ENCODE measurements at places on chromosomes 7 and 10.

- no peak for DNase-seq
Measured at GRCh38 chr10:42985436-42986316, 91.2 kb upstream of the RET start.

GRCh38 chr10:70306181-70306705 lies 22.4 kb upstream of the NPFFR1 start:
- DNase-seq: no peak

- DNase-seq: no peak
Measured at GRCh38 chr7:90242369-90243168, 2.4 kb upstream of the CFAP69 start.

- no peak for DNase-seq
Measured at GRCh38 chr10:16478801-16479200, 42.0 kb downstream of the PTER start.

DNA sequence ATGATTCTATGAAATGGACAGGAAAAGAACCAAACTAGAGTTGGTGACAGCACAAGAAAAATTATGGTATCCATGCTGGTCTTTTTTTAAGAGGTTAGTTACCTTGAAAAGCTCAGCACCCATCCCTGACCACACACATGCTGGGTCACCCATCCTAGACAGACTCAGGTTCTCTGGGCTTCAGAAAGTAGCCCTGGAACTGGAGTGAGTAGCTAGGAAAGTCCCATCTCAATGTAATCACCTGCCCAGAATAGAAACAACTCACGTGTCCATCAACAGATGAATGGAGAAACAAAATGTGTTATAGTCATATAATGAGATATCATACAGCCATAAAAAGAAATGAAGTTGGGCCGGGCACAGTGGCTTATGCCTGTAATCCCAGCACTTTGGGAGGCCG lies 37.0 kb downstream of the GSDME start:
- DNase-seq: no peak

DNA sequence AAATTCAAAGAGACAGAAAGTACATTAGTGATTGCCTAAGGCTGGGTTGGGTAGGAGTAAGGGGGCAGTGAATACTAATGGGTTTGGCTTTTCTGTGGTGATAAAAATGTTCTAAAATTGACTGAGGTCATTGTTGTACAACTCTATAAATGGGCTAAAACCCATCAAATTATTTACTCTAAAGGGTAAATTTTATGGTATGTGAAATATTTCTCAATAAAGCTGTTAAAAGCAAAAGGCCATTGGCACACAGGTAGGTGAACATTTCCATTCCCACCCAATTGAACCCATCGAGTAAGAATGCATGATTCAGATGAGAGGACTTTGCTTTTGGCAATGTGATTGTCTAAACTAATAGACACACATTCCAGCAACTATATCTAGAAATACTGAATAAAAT lies 579.4 kb downstream of the GATA3 start:
- DNase-seq: no peak

GRCh38 chr7:102186306-102186705 lies 100.4 kb upstream of the SH2B2 start:
- no peak for DNase-seq

- DNase-seq: no peak
Measured at GRCh38 chr7:16268821-16269768, 152.2 kb downstream of the CRPPA start.

GRCh38 chr10:14039968-14040668 lies 290.6 kb downstream of the FRMD4A start:
- no peak for DNase-seq

DNA sequence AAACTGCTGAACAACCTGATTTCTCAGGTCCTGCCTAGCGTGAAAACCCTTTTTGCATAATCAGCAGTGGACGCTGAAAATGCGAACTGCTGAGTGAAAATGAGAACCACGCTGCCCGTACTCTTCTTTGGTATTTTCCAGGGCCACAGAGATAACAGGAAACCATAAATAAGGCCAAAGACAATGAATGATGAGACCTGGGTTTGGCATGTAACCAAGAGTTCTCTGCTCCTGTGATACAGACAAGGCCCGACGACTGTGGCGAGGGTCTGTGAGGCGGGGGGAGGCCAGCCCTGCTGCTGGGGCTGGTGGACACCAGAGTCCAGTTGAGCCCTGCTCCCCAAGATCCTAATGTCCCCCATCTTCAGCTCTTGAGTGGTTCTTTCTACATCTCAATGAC lies 236.0 kb downstream of the WDR11 start:
- no peak for DNase-seq

DNA sequence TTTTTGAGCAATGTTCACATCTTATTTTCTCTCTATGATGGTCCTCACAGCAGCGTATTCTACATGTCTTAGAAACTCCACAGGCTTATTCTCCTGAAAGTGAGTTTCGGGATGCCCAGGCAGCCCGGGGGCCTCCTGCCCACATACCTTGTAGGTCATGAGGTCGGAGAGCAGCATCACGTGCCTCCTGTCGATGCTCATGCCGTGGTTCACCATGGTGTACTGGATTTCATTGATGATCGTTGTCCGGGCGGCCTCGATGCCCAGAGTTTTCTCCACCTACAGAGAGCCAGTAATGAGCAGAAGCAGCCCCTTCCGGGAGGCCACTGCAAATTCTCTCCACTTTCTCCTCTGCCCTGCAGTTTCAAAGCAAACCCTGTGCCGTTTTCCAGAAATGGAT lies 48.0 kb downstream of the POLR3A start:
- DNase-seq: no peak

GRCh38 chr7:152122540-152122939 lies 97.1 kb downstream of the GALNT11 start:
- no peak for DNase-seq

GRCh38 chr7:158858592-158859503 lies 2.5 kb downstream of the DYNC2I1 start:
- no peak for DNase-seq

DNA sequence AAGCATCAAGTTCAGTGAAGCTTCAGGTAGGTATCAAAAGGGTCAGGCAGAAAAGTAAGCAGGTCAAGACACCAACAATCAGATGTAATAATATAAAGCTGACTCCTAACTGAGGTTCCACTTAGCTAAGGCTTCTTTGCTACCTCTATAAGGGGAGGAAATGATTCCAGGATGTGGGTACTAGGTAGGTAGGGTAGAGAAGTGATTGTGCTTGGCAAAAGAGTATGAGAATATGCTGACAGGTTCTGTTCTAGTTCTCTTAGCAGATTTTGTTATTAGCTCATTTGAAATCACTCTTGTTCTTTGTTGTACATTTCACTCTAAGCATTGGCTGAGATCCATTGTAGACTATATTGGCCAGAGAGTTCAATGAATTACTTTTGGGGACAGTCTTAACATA lies 40.7 kb upstream of the CBLL1 start:
- no peak for DNase-seq

GRCh38 chr10:60908896-60909295 lies 35.1 kb downstream of the RHOBTB1 start:
- DNase-seq: no peak

DNA sequence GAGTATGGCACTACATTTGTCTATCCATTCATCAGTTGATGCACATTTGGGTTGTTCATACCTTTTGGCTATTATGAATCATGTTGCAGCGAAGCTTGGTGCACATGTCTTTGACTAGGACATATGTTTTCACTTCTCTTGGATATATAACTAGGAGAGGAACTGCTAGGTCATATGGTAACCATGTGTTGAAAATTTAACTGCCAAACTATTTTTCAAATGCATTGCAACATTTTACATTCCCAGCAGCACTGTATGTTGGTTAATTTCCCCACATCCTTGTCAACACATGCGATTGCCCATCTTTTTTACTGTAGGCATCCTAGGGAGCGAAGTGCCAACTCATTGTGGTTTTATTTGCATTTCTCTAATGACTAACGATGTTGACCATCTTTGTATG lies 183.4 kb downstream of the PRKCQ start:
- no peak for DNase-seq

GRCh38 chr10:57948796-57949195 lies 318.9 kb downstream of the IPMK start:
- no peak for DNase-seq

DNA sequence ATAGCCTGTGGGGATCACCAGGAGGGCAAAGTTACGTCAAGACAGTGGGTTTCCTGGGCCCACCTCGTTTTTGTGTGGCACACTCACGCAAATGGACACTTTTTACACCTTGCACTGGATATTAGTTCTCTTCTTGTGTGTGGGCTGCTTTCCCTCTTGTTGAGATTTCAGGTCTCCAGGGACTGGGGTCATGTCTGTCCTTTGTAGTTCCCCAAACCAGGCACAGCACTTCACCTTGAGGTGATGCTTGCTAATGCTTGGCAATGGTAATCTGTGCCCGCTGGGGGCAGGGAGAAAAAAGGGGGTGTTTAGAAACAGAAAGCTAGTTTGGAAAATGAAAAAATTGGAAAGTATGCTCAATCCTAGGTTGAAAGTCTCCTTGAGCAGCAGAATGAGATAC lies 195.3 kb downstream of the PTEN start:
- no peak for DNase-seq

- DNase-seq: no peak
Measured at GRCh38 chr10:796233-796632, 106.8 kb upstream of the DIP2C start.

GRCh38 chr7:153430931-153431330 lies 621.3 kb upstream of the DPP6 start:
- no peak for DNase-seq

GRCh38 chr10:79402625-79402946 lies 42.8 kb downstream of the ZCCHC24 start:
- DNase-seq: no peak

- DNase-seq: peak; percentile 4
Measured at GRCh38 chr7:121366852-121367431, 29.2 kb downstream of the FAM3C start.

DNA sequence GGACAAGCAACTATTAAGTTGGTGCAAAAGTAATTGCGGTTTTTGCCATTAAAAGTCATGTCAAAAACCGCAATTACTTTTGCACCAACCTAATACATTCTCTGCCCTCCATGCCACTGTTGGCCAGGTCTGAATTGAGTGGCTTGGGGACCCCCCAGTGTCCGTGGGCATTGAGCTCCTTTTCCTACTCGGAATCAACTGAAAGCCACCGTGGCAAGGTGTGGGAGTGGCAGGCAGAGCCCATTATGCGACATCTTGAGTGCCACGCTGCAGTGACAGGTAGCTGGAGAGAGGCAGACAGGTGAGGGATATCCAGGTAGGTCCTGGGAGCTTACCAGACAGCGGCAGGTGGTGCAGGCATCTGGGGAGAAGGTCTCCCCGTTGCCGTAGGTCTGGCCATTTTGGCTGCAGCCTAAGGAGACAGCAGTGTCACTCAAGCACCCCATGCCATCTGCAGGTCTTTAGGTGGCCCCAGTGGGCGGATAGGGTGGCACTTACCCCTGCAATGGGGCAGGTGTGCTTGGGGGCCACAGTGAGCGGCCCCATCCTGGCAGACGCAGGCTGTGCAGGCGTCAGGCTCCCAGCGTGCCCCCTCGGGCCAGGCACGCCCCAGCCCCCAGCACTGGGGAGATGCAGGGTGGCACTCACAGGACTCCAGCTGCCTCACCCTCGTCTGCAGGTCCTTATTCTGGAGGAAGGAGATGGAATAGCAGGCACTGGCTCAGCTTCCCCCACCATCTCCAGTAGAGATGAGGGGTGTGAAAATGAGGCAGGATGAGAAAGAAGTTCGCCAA lies 3.5 kb downstream of the KCP start:
- DNase-seq: no peak

- no peak for DNase-seq
Measured at GRCh38 chr10:78129211-78129610, 95.5 kb downstream of the RPS24 start.

GRCh38 chr7:98985406-98985805 lies 107.1 kb downstream of the TRRAP start:
- no peak for DNase-seq

DNA sequence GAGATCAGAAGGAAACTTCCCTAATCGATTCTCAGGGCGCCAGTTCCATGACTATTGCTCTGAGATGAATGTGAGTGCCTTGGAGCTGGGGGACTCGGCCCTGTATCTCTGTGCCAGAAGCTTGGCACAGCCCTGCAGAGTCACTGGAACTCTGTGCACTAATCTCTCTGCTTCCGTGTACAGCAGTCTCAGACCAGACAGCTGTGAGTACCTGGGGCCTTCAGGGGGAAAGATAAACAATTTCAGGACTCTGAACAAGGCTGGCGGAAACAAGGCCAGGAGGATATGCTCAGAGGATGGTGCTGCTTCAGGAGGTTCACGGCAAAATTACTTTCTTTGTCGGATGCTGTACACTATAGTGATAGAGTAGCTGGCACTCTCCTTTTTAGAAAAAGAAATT lies 131.7 kb upstream of the PRSS58 start:
- DNase-seq: no peak

- no peak for DNase-seq
Measured at GRCh38 chr10:100688201-100688600, 57.2 kb upstream of the PAX2 start.

- DNase-seq: no peak
Measured at GRCh38 chr10:121981346-121981745, 6.3 kb upstream of the NSMCE4A start.

DNA sequence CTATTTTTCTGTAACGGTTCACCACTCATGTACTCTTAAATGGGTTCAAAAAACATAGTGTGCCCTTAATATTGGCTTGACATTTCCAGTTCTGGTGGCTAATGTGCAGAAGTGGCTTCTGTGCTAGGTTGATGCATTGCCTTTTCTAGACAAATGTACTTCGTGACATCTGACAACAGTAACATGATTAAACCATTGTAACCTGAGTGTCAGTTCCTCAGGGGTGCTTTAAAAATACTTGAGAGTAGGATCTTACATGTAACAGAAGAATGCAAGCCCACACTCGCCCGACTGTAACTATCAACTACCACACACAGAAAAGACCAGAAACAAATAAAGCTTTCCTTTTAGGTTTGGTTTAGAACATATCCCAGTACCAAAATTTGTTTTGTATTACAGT lies 393.4 kb upstream of the NFE2L3 start:
- no peak for DNase-seq
